ENCODE measurements at places on chromosomes 5 and 9.

GRCh38 chr5:72234868-72235267, 85.2 kb downstream of the MRPS27 start:
- DNase-seq, result no peak

DNA sequence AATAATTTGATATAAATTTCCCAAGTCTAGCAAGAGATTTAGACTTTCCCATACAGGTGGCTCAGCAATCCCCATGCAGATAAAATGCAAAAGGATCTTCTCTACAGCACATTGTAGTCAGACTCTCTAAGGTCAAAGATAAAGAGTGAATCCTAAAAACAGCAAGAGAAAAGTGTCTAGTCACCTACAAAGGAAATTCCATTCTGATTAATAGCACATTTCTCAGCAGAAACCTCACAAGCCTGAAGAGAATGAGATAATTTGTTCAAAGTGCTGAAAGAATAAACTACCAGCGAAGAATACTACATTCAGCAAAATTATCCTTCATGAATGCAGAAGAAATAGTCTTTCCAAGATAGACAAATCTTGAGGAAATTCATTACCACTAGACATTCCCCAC, 493.3 kb downstream of the PRELID2 start:
- no peak for DNase-seq

GRCh38 chr9:35690614-35691333, 1.0 kb upstream of the TPM2 start:
- peak; percentile 33 for DNase-seq

- no peak for DNase-seq
Observed at GRCh38 chr9:91963711-91964240, 13.7 kb upstream of the ROR2 start.

DNA sequence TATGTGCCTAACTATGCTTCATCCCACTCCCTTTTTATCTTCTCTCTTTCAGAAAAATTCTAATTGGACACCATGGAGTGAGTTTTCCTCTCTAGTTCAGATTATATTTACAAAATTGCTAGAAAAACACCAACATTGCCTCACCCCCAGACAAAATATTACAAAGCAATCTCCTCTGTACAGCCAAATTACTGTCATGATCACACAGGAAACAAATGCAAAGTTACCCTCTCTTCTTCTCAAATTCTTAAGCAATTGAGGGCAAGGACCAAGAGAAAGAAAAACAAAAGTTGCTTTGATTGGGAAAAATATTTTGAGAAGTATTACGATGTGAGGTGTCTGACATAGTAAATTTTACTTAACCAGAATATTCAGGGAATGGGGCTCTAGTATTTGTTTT, 30.8 kb upstream of the ABCA1 start:
- no peak for DNase-seq

GRCh38 chr5:64417390-64417789, 88.4 kb upstream of the RGS7BP start:
- no peak for DNase-seq

GRCh38 chr5:107169867-107170266, 500.9 kb downstream of the EFNA5 start:
- no peak for DNase-seq

DNA sequence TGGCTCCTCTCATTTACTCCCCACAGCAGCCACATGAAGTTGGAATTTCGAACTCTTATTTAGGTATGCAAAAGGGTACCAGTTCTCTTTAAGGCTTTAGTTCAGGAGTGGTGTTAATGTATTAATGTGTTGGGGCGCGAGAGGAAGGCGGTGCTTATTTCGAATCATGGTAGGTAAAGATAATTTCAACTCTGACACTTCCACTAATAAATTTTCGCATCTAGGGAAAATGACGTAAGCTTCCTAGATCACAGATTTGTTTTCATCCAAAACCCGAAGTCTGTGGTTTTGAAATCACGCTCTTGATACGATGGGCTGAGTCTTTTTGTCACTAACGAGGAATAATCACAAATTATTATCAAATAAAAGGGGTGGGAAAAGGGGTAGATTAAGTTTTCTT, 681 bp downstream of the PPWD1 start:
- peak; percentile 27 for DNase-seq

GRCh38 chr9:111728617-111729366, 65.9 kb downstream of the SHOC1 start:
- no peak for DNase-seq

DNA sequence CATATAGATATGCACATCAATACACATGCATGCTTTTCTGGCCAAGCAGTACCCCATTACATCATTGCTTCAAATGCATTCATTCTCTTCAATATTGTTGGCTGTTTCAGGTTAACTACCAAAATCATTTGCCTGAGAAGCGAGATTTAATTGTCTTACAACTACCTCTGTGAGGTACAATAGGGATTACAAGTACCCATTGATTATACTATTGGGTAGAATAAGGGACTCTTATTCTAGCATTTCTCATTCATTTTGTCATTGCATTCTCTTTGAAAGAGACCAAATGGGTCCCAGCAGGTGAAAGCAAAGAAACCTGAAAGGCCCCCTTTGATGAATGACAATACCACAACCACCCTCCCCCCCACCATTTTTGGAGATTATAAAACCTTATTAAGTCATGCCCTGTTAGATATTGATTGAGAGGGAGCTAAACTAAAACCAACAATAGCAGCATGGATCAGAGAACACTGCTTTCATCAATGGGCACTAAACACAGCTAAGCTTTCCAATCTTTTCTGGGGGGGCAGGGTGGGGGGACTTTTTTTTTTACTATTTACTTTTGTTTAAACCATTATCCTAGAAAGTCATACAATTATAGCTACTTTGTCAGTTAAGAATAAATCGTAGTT, 375.0 kb upstream of the CCNH start:
- no peak for DNase-seq

DNA sequence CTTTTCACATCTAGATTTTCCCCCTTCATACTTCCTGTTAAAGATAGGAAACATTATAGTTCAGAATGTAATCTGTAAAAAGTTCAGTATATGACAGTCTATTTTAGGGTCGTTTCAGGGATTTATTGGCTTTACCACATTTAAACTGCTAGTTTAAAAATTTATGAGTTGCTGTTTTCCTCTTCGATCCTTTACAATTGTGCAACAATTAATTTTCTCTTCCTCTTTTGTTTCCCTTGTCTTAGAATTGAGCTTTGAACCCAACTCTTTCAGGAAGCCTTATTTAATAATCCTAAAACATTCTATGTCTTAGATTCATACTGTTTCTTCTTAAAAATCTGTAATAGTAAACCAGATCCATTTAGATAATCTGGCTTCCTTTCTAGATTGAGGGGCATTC, 16.4 kb downstream of the ZSWIM6 start:
- no peak for DNase-seq

DNA sequence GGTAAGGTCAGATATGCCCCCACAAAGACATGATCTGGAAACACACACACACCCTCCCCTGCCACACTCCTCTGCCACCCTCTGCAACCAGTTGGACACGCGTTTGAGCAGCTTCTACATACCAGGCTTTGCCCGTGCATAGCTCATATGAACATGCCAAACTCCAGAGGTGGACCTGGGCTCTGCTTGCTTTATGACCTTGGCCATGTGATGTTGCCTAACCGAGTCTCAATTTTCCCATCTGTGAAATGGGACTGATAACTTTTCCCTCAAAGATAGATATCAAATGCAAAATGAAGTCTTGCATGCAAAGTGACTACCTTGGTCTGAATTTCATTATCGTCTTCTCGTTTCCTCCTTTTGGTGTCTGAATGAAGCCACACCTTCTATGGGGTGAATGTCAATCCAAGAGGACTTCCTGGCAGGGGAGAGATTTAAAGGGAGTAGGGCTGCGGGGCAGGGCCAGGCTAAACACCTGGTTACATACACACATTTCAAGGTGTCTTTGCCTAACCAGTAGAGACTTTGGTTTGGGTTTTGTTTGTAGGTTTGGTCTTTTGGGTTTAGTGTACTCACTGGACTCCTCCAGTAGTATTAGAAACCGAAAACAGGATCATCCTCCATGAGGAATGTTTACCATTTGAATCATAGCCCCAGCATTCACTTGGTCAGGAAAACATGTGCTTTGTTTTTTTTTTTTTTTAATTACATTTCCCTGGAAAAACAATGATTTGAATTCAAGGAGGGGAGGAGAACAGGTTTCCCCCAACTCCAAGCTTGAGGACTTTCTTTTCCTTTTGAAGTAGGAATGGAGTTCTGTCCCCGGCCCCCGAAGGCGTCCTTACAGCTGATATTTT, 63.2 kb downstream of the COL27A1 start:
- DNase-seq, result no peak

DNA sequence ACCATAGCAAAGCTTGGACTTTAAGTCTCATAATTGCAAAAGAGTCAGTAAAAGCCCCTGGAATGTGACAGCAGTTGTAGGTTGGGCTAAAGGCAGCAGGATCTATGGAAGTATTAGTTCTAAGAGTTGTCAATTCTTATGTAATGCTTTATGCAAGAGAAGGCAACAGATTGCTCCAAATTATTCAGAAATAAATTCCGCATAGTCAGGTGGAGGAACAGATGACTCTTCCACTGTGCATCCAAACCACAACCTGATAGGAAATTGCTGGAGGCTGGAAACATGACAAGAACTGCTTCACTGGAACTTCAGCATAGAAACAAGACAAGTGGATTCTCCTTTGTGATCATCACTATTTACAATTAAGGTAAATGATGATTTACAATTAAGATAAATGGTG, 101.0 kb downstream of the STARD4 start:
- DNase-seq, result no peak

- DNase-seq, result no peak
Observed at GRCh38 chr9:88652876-88653275, 117.9 kb downstream of the NXNL2 start.

DNA sequence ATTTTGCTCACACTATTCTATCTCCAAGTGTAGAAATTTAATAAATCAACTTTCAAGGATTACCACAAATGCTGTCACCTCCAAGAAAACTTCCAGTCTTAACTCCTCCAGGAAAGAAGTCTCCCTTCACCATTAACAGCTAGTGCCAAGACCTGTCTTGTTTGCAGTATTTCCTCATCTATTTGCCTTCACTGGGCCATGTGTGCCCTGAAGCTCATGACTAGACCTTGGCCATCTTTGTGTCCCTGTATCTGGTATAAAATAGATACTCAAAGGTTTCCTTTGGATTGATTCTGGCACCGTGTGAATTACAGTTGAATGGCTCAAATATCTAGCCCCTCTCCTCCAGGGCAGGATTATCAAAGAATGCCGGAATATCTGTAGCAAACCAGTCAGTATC, 346.7 kb upstream of the KLF4 start:
- DNase-seq, result no peak
